ENCODE measurements at places on chromosomes 12 and 14.

DNA sequence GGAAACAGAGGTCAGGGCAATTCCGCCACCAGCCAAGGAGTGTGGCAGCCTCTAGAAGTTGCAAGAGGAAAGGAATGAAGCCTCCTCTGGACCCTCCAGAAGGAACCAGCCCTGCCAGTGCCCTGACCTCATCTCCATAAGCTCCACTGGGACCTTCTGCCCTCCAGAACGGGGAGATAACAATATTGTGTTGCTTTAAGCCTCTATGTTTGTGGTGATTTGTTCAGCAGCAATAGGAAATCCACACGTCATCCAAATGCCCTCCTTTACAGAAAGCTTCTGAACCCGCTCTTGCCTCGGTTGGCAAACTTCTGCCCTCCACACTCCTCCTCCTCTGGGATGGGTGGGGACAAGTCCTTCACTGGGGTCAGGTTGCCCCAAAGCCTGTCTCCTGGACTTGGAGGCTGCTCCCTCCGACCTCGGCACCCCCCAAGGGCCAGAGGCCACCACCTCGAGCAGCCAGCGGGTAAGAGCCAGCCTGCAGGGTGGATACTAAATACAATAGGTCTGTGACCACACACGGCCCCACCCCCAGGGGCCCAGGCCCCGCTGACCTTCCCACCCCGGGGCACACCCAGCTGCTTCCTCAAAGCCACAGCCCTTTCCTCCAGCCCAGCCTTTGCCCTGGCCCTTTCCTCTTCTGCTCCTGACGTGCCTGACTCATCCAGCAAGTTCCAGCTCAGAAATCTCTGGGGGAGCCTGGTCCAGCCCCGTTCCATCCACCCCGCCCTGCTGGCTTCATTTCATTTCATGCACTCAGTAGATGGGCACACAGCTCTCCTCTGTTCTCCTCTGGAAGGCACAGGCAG lies 58.7 kb upstream of the NCOR2 start:
- DNase-seq: no peak

DNA sequence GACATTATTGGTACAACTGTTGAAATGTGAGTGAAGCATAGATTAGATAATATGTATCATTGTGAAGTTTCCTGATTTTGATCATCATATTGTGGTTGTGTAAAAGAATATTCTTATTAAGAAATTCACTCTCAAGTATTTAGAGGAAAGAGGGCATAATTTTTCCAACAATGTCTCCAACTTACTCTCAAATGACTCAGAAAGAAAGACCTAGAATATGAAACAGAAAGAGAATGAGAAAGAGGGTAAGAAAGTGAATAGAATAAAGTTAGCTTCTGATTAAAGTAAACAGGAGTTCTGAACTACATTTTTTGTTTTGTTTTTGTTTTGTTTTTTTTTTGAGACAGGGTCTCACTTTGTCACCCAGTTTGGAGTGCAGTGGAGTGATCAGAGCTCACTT lies 123.0 kb downstream of the CPNE8 start:
- no peak for DNase-seq

GRCh38 chr12:100473716-100474150 lies at the start of gene NR1H4:
NR1H4 (plus strand) TSS chr12:100473866; CDS start chr12:100493324, 19,458 bp downstream.
- DNase-seq: no peak

GRCh38 chr12:1663440-1664132 lies 27.3 kb upstream of the ADIPOR2 start:
- DNase-seq: no peak

GRCh38 chr14:89429199-89430181 lies 12.5 kb upstream of the FOXN3 start:
- peak; percentile 57 for DNase-seq

- no peak for DNase-seq
Measured at GRCh38 chr12:130138478-130138877, 23.8 kb upstream of the FZD10 start.

DNA sequence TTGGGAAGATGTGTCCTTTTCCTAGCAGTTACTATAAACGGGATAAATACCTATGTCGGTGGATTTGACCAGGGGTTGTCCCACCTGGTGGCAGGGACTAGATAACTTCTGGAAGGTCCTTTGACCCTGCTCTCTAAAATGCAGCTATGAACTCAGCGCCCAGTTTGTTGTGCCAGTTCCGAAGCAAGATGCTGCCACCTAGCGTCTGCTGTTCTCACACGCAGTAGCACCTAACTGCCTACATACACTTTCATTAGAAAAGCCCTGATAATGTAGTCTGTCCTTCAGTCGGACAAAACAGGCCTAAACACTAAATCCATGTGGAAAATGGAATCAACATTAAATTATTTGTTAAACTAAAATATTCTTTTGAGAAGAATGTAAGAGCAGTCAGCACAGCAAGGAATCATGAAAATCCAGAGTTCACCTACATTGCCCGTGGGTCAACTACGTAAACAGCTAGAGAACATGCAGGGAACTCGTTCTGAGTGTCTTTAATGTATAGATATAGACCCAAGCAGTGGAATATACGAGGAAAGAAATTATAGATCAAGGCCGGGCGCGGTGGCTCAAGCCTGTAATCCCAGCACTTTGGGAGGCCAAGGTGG lies 51.1 kb upstream of the CRACR2A start:
- peak; percentile 62 for DNase-seq

DNA sequence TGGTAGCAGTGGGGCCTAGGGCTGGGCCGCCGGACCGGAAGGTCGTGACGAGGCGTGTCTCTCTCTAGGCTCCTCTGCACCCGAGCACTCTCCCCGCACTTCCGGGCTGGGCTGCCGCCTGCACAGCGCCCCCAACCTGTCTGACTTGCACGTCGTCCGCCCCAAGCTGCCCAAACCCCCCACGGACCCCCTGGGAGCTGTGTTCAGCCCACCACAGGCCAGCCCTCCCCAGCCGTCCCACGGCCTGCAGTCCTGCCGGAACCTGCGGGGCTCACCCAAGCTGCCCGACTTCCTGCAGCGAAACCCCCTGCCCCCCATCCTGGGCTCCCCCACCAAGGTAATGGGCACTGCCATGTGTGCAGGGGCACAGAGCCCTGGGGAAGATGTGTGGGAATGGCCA lies 13.3 kb upstream of the PUS1 start:
- no peak for DNase-seq

All from activated T-cell treated with anti-CD3 and anti-CD28 coated beads for 24 hours (primary cell).